ENCODE measurements at places on chromosomes 2 and 18.

GRCh38 chr18:79578396-79579260 is 101.0 kb upstream of the CTDP1 start:
- no peak for DNase-seq

GRCh38 chr2:177478029-177478428 is 85.5 kb downstream of the AGPS start:
- DNase-seq = no peak

- DNase-seq = no peak
These were observed 208.0 kb downstream of the GALR1 start for GRCh38 chr18:77457681-77458080.

DNA sequence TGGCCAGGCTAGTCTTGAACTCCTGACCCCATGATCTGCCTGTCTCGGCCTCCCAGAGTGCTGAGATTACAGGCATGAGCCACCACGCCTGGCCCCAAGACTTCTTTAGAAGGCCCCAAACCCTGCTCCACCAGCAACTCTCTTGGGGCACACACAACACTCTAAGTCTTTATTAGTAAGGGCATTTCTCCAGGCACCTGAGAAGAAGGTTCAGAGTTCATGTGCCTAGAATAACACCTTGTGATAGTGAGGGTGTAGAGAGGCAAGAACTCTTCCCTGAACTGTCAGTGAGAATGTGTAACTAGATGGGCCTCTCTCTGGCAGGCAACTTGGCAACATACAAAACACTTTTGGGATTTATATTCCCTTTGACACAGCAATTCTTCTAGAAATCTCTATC is 43.8 kb downstream of the SH2D6 start:
- DNase-seq = no peak

DNA sequence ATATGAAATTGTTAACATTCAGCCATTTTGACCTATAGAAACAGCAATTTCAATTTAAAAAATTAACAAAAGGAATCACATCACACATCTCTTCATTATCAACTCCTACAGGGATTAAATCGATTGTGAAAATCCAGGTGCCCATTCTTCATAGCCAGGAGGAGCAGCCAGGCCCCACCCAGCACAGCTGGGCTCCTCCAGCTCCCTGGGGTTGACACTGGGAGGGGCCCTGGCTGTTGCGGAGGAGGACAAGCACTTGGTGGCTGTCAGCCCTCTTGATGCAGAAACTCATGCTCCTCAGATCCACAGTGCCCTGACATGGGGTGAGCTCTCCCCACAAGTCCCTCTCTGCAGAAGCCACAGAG is 99.8 kb downstream of the FAM210A start:
- no peak for DNase-seq

GRCh38 chr18:1018181-1018681 is 113.6 kb downstream of the ADCYAP1 start:
- peak; percentile 81 for DNase-seq
